Fibroblast of the aortic adventitia (primary cell): ENCODE measurements at places on chromosomes 13 and 19.
A peak's percentile ranks its signal among the peaks of the same experiment; 100 is the strongest.

DNA sequence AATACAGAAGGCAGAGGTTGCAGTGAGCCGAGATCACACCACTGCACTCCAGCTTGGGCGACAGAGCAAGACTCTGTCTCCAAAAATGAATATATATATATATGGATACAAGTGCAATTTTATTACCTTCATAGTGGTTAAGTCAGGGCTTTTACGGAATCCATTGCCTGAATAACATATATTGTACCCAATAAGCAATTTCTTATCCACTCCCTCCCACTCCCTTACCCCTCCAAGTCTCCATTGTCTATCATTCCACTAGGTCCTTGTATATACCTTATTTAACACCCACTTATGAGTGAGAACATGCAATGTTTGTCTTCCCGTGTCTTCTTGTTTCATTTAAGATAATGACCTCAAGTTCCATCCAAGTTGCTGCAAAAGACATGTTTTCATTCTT, 48.3 kb upstream of the AKAP11 start:
- no peak for DNase-seq

GRCh38 chr13:54124700-54125099, 1096.1 kb downstream of the OLFM4 start:
- no peak for DNase-seq

DNA sequence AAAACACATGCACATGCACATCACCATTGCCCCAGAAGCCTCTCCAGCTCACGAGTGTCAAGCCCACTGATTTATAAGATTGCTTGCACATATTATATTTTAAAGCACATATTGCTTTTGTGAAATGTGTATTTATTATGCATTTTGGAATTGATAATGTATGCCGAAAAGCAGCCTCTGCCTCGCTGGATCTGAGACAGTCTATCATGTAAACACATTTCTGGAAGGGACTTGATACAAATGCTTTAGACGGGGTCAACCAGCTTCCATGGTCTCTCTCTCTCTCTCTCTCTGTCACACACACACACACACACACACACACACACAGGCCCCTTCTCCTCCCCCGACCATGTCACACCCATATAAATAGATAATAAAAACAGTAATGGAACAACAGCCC, 203.8 kb downstream of the TUBA3C start:
- no peak for DNase-seq

- DNase-seq, result peak; percentile 99
Observed at GRCh38 chr19:5680437-5681368, at the start of the genes HSD11B1L and MICOS13. HSD11B1L (plus strand) TSS chr19:5681027; CDS start chr19:5684833, 3,806 bp downstream. MICOS13 (minus strand) TSS chr19:5680516; CDS start chr19:5680486, 30 bp downstream.

DNA sequence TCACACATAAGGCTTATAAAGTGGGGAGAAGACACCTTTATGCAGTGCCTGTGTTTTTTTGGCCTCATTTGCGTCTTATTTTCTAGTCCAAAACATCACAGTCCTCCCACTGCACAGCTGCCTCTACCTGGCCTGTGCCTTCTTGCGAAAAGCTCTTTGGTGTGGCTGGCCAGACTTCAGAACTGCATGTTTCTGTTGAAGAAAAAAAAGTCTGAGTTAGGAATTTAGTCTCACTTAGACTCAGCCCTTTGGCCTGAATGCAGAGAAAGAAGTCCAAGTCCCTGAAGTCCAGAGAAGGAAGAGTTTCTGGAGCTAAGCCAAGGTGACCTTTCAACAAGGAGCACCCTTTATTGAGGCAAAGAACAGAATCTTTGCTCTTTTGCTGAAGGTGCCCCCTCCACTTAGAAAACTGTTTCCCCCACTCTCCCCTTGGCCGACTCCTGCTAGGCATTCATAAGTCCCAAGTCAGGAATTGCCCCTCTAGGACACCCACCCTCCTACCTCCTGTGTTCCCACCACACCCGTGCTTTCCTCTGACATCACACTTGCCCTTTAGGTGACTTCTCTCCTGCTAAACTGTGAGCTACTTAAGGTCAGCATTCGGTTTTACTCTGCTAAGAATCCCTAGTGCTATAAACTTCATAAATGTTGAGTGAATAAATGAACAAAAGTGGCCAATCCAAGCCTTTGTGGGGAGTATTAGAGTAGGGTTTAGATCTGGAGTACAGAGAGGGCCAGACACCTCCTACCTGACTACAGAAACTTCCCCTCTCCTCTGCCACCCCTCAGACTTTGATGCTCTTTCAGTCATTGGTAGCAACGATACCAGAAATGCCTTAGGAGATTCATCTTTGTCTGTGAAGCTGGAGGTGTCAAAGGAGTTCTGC, 226.8 kb downstream of the LACC1 start:
- DNase-seq, result peak; percentile 10

GRCh38 chr13:21749410-21749809, 78.5 kb downstream of the FGF9 start:
- no peak for DNase-seq

GRCh38 chr19:447816-448560, 12.8 kb downstream of the SHC2 start:
- DNase-seq, result no peak

DNA sequence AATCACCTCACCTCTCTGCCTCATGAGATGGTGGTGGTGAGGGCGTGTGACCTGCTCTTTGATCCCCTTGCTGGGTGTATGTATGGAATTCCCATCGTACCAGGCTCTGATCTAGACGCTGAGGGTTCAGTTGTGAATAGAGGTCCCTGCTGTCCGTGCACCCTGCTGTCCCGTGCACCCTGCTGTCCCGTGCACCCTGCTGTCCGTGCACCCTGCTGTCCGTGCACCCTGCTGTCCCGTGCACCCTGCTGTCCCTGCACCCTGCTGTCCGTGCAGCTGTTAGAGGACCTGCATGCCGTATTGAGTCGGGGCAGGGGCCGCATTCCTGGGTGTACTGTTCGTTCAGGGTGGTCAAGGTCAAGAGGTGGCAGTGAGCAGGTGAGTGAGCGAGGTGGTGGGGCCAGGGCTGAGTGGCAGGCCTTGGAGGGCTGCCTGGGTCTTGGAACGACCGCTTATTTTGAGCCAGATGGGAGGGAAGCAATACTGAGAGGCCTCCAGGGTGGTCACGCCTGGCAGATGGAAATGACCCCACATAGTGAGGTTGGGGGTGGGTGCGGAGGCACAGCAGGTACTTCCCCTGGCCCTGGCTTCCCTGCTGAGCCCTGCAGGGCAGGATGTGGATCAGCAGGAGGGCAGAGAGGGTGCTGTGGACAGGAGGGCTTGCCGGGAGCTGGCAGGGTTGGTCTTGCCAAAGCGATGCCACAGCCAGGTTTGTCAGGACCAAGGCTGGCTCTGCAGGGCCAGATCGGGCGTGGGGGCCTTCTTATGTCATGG, 4.6 kb upstream of the EPN1 start:
- no peak for DNase-seq

- DNase-seq, result peak; percentile 11
Observed at GRCh38 chr13:110308656-110309359, 1.7 kb downstream of the COL4A2 start.

DNA sequence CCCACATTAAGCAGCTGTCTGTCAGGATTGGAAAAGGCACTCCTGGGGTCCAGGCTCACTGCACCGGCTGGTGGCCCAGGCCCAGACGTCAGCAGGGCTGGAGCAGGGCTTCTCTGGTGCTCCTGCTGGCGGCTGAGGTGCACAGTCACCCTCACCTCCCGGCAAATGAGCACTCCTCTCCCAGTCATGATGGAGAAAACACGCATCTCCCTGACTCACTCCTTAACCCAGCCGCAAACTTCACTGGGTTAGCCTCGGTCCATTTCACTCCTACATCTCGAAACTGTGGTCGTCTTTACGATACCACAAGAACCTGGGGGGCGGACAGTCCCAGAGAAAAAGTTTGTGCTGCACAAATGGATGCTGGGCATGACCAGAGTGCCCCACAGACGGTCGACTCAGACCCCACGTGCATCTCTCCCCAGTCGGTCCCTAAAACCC, 3.3 kb upstream of the RASA3 start:
- DNase-seq, result no peak

DNA sequence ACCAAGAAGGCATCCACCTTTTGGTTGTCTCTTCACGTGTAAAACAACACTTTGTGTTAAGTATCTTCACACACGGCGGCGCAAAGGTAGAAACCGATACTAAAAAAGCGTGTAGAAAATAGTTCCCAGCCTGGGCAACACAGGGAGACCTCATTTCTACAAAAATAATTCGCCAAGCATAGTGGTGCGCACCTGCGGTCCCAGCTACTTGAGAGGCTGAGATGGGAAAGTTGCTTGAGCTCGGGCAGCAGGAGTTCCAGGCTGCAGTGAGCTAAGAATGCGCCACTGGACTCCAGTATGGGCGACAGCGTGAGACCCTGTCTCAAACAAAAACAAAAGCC, 573 bp upstream of the ERCC5 start:
- DNase-seq, result peak; percentile 8

GRCh38 chr19:39497701-39497995, 1.1 kb upstream of the DLL3 start:
- no peak for DNase-seq
